ENCODE measurements at places on chromosomes 2 and 18. TPM values are rescaled to one million over a fixed set of nuclear protein-coding genes. Genes with fewer than 3 reads are reported as not detected.
A peak's percentile ranks its signal among the peaks of the same experiment; 100 is the strongest.

DSG1 gene
- not detected for polyA plus RNA-seq

VWA3B gene
- not detected for polyA plus RNA-seq

SMAD7 gene
- polyA plus RNA-seq: 8.1 TPM

AMER3 gene
- polyA plus RNA-seq: not detected

IKZF2 gene
- 6.4 TPM for polyA plus RNA-seq

TMEM169 gene
- polyA plus RNA-seq: 0.10 TPM

PCARE gene
- polyA plus RNA-seq: not detected

DNA sequence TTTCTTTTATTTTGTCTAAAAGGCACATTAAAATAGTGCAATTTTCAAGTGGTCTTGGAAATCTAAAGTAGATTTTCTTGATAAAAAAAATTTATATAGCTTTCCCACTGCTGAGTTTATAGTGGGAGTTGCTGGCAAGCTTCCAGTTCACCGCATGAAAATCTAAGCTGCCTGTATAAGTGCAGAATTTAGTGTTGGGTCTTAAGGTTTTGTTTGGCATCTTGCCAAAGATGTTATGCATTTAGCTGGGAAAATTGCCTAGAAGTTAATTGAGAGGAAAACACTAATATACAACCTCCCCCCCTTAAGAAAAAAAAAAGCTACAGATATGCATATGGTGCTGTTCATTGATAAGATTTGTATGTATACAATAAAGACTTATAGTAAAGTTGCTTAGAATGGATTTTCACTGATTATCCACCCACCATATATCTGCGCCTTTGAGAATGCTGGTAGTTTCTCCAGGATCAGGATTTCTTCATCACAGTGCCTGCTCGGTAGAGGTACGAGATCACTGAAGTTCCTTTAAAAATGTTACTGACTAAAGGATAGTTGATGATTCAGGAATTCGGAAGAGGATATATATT, 803.2 kb upstream of the POU3F3 start:
- no peaks in the 10 kb centered on the region for H3K4me1 ChIP-seq
- H3K27me3 ChIP-seq: no peaks in the 10 kb centered on the region
- no peak overlapping the region for H3K4me3 ChIP-seq

- H3K4me3 ChIP-seq: no peak overlapping the region
- no peaks in the 10 kb centered on the region for H3K36me3 ChIP-seq
- H3K27me3 ChIP-seq: no peaks in the 10 kb centered on the region
- H3K27ac ChIP-seq: no peak overlapping the region
Measured at GRCh38 chr2:23753291-23754010, 173.5 kb downstream of the ATAD2B start.

DNA sequence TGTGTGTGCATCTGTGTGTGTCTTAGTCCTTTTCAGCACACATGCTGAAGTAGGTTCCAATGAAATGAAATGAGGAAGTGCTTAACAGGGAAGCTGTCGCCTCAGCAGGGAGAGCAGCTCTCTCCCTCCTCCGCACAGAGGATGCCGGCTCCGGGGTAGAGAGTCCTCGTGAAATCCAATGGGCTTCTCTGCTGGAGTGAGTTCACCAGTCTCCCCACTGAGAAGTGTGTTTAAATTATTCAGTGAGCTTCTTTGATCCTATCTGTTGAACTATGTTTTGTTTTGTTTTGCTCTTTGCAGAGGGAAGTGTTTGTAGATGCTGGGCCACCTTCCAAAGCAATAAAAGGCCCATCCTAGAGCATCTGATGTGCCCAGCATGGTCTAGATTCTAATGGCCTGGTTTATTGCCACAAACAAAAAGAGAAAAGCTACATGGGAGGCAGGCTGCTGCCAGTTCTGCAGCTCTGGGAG, 6.7 kb downstream of the PPP1R7 start:
- H3K4me1 ChIP-seq: peaks cover 6% of the 10 kb centered on the region
- no peak for DNase-seq
- H3K27me3 ChIP-seq: no peaks in the 10 kb centered on the region

GRCh38 chr2:175441181-175441761, 259.8 kb upstream of the ATP5MC3 start:
- no peak overlapping the region for H3K27ac ChIP-seq
- no peak overlapping the region for H3K4me3 ChIP-seq
- DNase-seq: no peak

- H3K27me3 ChIP-seq: no peaks in the 10 kb centered on the region
- no peaks in the 10 kb centered on the region for H3K4me1 ChIP-seq
- no peak overlapping the region for H3K27ac ChIP-seq
- no peaks in the 10 kb centered on the region for H3K36me3 ChIP-seq
Measured at GRCh38 chr2:204923957-204924356, 378.7 kb downstream of the PARD3B start.

- no peaks in the 10 kb centered on the region for H3K4me1 ChIP-seq
- DNase-seq: no peak
- no peak overlapping the region for H3K4me3 ChIP-seq
- H3K27ac ChIP-seq: no peak overlapping the region
- no peaks in the 10 kb centered on the region for H3K36me3 ChIP-seq
- no peaks in the 10 kb centered on the region for H3K27me3 ChIP-seq
Measured at GRCh38 chr2:23005469-23005868, 379.5 kb upstream of the KLHL29 start.

GRCh38 chr2:26558271-26559043, 80.5 kb upstream of the OTOF start:
- no peak overlapping the region for H3K27ac ChIP-seq
- no peak overlapping the region for H3K4me3 ChIP-seq
- peak; percentile 50 for DNase-seq
- H3K36me3 ChIP-seq: no peaks in the 10 kb centered on the region

- H3K27me3 ChIP-seq: no peaks in the 10 kb centered on the region
- DNase-seq: no peak
- no peak overlapping the region for H3K27ac ChIP-seq
Measured at GRCh38 chr18:74635224-74635975, 37.7 kb downstream of the ZNF407 start.
